Tibial nerve (tissue), 4 donors: ENCODE measurements at places on chromosomes 3 and 15.

DNA sequence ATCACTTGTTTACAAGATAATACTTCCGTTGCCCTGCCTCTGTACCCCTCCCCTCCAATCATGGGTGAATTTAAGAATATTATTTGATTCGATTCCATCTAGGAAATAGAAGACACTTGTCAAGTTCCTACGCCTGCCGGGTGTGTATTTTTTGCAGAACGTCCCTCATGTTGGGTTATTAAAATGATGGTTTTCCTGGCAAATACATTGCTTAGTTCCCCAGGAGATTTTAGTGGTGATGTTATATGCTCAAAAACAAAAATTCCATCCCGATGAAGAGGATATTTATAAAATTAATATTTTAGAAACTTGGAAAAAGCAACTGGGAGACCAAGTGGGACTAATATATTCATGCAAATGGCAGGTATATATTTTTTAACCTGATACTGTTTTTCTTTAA is 548.4 kb downstream of the EDEM1 start:
- no peak for DNase-seq

DNA sequence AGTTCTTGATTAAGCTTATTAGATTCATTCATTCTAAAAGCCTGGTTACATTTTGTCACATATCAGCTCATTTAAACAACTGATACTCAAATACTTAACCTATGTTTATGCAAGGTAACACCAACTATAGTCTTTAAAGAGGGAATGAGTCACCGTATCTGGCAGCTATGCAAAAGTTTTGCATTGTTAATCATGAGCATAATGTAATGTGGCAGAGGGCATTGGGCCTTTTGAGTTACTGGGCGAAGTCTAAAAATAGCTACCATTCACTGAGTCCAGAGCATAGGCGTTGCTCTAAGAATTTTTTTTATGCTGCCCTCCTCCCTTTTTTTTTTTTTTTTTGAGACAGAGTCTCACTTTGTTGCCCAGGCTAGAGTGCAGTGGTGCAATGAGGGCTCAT is 277.7 kb upstream of the ZNF717 start:
- DNase-seq, result no peak

GRCh38 chr3:113140876-113141275 is 70.5 kb upstream of the BOC start:
- no peak for DNase-seq

DNA sequence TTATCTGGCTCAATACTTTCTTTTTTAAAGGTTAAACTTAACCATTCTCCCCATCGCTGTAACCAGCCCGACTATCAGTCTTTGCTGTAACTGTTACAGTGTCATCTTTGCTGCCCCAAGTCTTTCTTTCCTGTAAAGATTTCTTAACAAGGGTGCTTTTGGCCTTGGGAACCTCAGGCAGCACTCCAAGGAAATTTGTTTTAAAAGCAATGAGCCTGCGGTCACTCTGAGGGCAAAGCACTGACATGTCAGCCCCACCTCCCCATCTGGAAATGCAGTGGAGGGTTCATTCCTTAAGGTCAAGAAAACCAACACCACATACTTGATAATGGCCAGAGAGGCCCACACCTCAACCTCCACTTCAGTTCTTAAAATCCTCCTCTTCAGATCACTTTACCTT is 3.2 kb downstream of the TRANK1 start:
- DNase-seq, result no peak

DNA sequence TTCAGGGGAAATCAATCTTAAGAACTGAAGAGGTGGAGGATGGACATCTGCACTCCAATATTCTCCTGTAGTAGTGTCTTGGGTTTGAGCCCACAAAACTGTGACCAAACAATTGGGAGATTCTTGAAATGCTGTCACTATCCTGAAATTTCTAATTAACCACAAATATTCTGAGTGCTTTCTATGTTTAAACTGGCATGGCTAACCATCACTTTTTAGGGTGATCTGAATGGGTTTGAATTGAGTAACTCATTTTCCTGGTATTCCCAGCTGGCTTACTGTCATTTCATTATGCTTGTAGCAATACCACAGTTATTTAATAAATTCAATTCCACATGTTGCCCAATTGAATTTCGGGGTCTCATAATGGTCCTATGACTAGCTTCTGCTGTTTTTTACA is 216.9 kb upstream of the DCBLD2 start:
- DNase-seq, result no peak

DNA sequence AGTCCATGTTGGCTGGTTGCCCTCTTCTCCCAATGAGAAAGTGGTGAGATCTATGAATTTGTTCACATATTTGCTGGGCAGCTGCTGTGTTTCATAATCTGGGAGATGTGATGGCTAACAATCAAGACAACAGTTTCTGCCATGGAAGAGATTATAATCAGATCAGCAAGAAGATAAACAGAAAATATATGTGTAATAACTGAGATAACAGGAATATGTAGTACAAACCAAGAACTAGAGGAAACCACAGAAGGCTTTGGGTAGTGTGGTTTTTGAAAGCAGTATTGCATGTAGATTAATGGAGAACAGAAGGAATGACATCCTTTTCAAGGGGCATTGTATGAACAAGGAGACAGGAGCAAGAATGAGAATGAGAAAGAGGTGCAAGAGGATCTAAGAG is 12.2 kb upstream of the CSTA start:
- DNase-seq, result no peak

DNA sequence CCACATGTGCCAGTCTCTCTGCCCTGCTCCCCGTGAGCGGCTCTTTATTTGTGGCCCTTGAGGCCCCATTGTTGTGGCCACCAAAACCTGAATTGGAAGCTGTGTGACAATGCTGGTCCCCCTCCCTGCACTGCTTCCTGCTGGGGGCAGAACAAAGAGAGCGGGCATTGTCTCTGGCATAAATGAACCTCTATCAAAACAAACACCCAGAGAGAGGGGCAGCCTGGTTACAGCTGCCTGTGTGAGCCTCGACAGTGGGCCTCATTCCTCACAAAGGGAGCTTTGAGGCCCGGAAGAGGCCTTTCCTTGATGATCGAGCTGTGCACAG is 152.9 kb downstream of the IGF1R start:
- DNase-seq, result no peak

GRCh38 chr3:69009559-69010410 is 3.7 kb downstream of the EOGT start:
- DNase-seq, result no peak
